Suprapubic skin (tissue), 4 donors: ENCODE measurements at places on chromosomes 3 and 15.
A peak's percentile ranks its signal among the peaks of the same experiment; 100 is the strongest.

DNA sequence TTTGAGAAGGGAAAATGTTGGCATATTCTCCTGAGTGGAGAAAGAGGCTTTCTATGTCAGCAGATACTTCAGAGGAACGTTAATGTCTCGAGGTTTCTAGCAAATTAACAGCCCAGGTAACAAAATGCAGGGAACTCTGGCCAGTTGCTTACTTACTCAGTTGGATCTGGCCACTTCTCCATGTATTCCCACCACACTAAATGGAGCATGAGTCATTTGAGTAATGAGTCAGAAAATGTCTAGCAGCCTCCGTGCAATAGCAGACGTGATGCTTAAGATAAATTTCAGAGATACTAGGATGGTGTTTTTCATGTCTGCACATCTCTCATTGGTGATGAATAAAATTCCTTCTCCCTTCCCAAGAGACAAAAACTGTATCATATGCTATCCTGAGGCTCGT, 671.5 kb downstream of the FHIT start:
- no peaks in the 10 kb centered on the region for H3K36me3 ChIP-seq
- H3K27me3 ChIP-seq: no peaks in the 10 kb centered on the region
- H3K4me1 ChIP-seq: no peaks in the 10 kb centered on the region
- H3K27ac ChIP-seq: no peak overlapping the region

DNA sequence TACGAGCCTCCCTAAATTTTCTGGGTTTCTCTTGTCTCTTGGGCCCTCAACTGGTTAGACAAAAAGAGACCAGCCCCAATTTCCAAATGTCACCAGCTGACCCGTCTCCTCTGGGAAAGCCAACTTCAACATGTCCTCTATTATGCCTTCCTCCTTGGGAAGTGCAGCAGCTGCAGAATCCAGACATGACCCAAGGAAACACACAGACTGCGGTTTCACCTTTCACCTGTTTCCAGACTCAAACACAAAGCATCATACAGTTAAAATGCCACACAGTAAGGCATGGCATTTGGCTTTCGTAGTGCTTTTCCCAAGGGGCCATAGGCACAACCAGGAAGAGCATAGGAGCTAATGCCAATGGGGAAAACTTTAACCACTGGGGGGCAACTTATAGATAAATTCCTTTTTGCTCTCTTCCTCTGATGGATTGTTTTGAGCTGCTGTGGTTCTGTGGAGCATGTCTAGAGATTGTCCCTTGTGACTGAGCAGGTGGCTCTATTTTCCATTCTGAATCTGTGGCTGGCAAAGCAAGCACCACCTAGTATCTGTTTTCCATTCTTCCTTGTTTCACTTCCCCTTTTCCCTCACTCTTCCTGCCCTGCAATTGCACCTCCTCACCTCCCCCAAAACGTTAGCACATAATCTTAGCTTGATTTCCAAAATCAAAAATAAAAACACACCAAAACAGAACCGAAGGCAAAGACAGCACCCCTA, 49.3 kb downstream of the HHLA2 start:
- H3K27ac ChIP-seq: no peak overlapping the region
- H3K4me1 ChIP-seq: no peaks in the 10 kb centered on the region
- H3K4me3 ChIP-seq: no peak overlapping the region
- DNase-seq: no peak
- H3K27me3 ChIP-seq: no peaks in the 10 kb centered on the region

- H3K4me1 ChIP-seq: peaks cover 5% of the 10 kb centered on the region
- no peaks in the 10 kb centered on the region for H3K36me3 ChIP-seq
- no peak for DNase-seq
- no peaks in the 10 kb centered on the region for H3K27me3 ChIP-seq
- no peak overlapping the region for H3K27ac ChIP-seq
Observed at GRCh38 chr3:24069045-24069444, 124.0 kb downstream of the NR1D2 start.

DNA sequence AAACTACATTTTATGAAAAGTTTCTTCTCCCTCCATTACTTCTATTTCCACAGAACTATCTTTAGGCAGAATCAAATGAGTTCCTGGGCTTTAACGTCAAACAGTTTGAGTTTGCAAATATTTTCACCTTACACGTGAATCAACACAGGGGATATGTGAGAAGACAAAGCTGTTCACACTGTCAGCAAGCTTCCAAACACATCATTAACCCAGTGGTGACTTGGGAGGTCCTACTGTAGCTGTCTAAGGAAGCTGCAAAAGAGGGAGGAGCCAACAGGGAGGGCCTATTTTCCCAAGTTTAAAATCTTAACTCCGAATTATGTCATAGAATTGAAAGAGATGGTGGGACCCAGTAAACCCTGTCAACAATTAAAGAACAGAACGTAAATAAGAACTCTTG, 337.8 kb upstream of the DNAJC19 start:
- H3K36me3 ChIP-seq: no peaks in the 10 kb centered on the region
- no peak overlapping the region for H3K4me3 ChIP-seq
- H3K27ac ChIP-seq: no peak overlapping the region
- DNase-seq: no peak
- no peaks in the 10 kb centered on the region for H3K27me3 ChIP-seq

DNA sequence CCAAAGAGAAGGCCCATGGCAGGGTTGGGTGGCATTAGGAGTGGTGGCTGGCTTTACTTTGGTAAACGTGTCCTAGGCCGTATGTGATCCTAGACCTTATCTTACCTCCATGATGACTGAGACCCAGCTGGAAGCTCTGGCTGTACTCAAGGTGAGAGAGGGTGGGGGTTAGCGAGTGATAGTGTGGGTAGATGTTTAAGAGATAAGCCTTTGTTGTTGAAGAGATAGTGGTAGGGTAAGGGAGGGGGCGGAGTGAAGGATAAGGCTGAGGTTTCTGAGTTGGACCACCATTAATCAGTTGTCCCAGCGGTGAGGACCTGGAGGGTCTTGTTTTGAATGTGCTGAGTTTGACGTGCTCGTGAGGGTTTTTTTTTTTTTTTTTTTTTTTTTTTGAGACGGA, 61.5 kb upstream of the ULK4 start:
- no peak overlapping the region for H3K27ac ChIP-seq
- no peak overlapping the region for H3K4me3 ChIP-seq
- DNase-seq: no peak
- no peaks in the 10 kb centered on the region for H3K36me3 ChIP-seq

GRCh38 chr3:176041812-176042211, 1155.5 kb downstream of the TBL1XR1 start:
- H3K27me3 ChIP-seq: no peaks in the 10 kb centered on the region
- no peaks in the 10 kb centered on the region for H3K36me3 ChIP-seq
- no peaks in the 10 kb centered on the region for H3K4me1 ChIP-seq
- H3K27ac ChIP-seq: no peak overlapping the region
- no peak overlapping the region for H3K4me3 ChIP-seq

- no peak overlapping the region for H3K4me3 ChIP-seq
- peaks cover 7% of the 10 kb centered on the region for H3K4me1 ChIP-seq
- no peaks in the 10 kb centered on the region for H3K27me3 ChIP-seq
Observed at GRCh38 chr3:126745760-126746394, 41.8 kb downstream of the CHCHD6 start.

- H3K36me3 ChIP-seq: no peaks in the 10 kb centered on the region
- no peak overlapping the region for H3K4me3 ChIP-seq
- H3K4me1 ChIP-seq: peaks cover 59% of the 10 kb centered on the region
- peak overlapping the region; percentile 85 for H3K27ac ChIP-seq
Observed at GRCh38 chr3:156812521-156813335, 13.4 kb upstream of the LEKR1 start.

DNA sequence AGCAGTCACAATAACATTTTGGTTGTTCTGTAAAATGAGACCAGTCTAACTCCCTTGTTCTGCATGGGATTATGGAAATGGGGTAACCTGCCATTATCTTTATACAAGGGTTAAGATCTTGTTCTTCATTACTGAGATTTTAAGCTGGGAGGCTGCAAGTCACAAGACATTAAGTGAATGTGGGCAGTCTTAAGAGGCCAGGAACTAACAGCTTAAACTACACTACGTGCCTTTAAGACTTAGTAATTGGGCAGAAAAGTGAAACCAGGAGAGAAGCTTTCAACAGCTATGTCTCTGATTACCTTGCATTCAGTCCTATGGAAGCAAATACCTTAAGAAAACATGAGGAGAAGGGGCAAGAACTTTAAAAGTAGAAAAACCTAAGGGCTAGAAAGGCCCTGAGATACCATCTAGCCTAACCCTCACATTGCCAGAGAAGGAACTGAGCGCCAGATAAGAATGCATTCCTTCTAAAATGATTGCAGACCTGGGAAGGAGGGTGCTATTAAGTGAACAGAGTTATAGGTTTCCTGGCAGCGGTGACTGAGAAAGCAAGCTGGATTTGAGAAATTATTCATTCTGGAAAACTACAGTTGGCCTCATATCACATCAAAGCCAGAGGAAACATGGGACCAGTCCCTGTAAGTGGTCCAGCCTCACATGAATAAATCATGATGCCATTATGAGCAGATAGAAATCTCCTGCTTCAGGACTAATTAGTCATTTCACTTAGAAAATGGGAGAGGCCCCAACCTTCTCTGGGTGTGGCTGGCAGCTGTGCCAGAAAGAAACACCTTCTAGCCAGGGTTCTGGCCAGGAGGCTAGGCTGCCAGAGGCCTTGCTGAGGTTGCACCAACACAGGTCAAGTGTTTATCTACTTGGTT, 32.9 kb downstream of the DAPK2 start:
- H3K4me3 ChIP-seq: no peak overlapping the region
- H3K27me3 ChIP-seq: no peaks in the 10 kb centered on the region
- H3K4me1 ChIP-seq: peaks cover 68% of the 10 kb centered on the region
- H3K36me3 ChIP-seq: no peaks in the 10 kb centered on the region
- peak overlapping the region; percentile 47 for H3K27ac ChIP-seq

- H3K27ac ChIP-seq: no peak overlapping the region
- H3K27me3 ChIP-seq: no peaks in the 10 kb centered on the region
- no peak for DNase-seq
- H3K4me3 ChIP-seq: no peak overlapping the region
- H3K36me3 ChIP-seq: no peaks in the 10 kb centered on the region
Observed at GRCh38 chr3:14506626-14507304, 33.4 kb downstream of the GRIP2 start.

DNA sequence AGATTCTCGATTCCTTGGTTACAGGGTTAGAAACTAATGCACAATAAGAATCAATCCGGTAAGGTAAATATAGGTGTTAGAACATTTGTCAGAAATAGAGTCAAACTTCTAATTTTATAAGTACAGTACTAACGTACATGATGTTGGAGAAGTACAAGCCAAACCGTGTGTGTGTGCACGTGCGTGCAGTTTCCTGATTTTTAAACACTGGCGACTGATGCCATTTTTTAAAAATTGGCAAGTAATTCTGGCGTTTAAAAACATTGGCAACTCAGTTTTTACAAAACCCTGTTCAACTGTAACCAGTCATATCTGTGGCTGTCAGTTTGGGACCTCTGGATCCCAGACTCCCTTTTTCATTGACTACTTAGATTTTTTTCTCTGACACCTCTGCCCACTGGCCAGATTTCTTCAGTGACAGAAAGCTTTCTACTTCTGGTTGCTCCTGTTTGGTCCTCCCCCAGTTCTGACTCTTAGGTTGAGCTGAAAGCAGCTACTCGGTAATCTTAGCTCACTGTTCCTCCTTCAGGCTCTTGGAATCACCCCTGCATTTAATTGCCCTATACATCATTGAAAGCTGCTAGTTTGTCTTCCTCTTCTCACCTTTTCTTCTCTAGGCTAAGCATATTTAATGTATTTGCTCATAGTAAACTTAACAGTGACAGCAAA, 843 bp downstream of the ATG7 start:
- DNase-seq: no peak
- H3K36me3 ChIP-seq: no peaks in the 10 kb centered on the region
- peak overlapping the region; percentile 92 for H3K27ac ChIP-seq
- H3K27me3 ChIP-seq: no peaks in the 10 kb centered on the region
- H3K4me1 ChIP-seq: peaks cover 24% of the 10 kb centered on the region

DNA sequence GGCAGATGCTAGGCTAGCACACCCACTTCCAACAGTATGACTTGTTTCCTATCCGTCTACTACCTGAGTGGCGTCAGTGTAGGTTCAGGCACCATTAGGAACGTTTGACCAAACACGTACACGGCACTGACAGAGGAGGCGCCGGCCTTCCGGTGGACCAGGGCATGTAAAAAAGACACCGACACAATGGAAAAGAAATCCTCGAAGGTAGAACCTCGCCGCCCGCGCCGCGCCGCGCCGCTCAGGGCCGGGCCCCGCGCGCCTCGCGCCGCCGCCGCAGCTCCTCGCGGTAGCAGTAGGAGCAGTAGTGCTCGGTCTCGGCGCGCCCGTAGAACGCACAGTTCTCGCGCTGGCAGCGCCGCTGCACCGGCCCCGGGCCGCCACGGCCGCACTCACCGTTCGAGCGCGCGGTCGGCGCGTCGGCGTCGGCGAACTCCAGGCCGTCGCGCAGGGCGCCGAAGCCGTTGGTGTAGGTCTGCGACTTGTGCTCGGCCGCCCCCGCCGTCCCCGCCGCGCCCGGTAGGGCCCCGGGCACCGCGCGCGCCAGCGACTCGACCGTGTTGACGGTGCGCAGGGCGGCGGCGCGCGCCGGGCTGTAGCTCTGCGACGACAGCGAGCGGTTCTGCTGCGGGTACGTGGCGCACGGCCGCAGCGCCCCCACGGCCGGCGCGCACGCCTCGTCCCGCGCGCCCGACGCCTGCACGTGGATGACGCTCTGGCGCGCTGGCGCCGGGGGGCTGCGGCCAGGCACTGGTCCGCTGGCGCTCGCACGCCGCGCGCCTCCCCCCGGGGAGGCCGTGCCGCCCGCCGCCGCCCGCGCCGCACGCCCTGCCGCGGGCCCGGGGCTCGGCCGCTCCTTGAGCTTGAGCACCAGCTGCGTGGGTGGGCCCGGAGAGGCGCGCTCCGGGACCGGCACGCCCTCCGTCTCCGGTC, 156.7 kb downstream of the KLF13 start:
- peaks cover 64% of the 10 kb centered on the region for H3K4me1 ChIP-seq
- H3K4me3 ChIP-seq: peak overlapping the region; percentile 56
- no peaks in the 10 kb centered on the region for H3K36me3 ChIP-seq
- H3K27me3 ChIP-seq: peaks cover 10% of the 10 kb centered on the region

- no peak for DNase-seq
- H3K27ac ChIP-seq: no peak overlapping the region
- H3K4me1 ChIP-seq: no peaks in the 10 kb centered on the region
Observed at GRCh38 chr3:156377718-156378117, 177.2 kb downstream of the SSR3 start.

DNA sequence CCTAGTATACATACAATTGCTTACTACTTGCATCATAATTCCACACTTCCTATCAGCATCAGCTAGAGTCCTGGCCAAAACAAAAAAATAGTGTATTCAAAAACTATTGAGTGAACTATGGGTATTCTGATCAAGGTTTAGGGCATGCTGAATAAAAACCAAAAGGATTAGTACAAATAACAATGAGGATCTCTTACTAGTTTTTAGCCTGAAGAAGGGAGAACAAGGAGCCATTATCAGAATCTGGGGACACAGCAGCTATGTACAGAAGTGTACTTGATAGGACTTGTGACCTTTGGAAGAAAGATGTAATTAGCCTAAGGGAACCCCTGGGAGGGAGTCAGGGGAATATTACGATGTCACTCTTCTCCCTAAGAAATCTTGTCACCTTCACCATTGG, 832.2 kb downstream of the SQOR start:
- no peak overlapping the region for H3K4me3 ChIP-seq
- DNase-seq: no peak
- H3K36me3 ChIP-seq: no peaks in the 10 kb centered on the region
- H3K27ac ChIP-seq: no peak overlapping the region

GRCh38 chr3:23915537-23916108, 1.2 kb downstream of the NKIRAS1 start:
- DNase-seq: no peak
- H3K4me1 ChIP-seq: peaks cover 38% of the 10 kb centered on the region
- no peaks in the 10 kb centered on the region for H3K27me3 ChIP-seq
- H3K27ac ChIP-seq: no peak overlapping the region
